H54 (cell line): ENCODE measurements at places on chromosomes 7 and 10.
A peak's percentile ranks its signal among the peaks of the same experiment; 100 is the strongest.

- DNase-seq, result peak; percentile 99
Measured at GRCh38 chr7:151113344-151114150, 27.3 kb downstream of the AGAP3 start.

- DNase-seq, result no peak
Measured at GRCh38 chr7:155758348-155758747, 53.9 kb downstream of the SHH start.

DNA sequence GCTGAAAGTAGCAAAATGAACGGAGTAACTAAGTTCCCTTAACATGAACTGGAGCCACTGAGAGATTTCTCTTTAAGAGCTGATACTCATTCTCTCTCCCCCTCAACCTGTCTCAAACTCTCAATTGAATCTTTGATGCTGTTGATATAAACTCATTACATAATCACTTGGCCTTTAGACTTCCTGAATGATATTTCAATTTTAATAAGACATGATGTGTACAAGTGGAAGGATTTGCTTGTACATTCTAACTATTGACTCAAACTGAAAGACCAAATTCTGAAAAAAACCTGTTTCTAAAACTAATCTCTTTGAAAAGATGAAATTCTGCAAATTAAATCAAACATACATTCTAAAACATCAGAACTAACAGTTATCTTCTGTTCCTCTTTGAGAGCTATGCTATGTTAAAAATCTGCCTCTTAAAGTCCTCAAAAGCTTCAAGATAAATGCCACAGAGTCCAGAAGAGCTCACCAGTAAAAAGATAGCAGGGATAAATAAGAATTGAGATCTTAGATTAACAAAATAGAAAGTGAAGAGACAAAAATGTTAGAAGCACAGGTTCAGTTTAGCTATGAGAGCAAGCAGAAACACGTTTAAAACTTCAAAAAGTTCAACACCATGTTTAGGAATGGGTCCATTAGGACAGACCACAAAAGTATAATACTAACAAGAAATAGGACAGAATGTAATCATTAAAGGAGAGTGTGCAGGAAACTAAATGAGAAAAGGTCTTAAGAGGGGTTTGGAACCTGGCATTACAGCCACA is 46.1 kb downstream of the TNPO3 start:
- no peak for DNase-seq

GRCh38 chr7:83655951-83656556 is 7.1 kb upstream of the SEMA3E start:
- no peak for DNase-seq

DNA sequence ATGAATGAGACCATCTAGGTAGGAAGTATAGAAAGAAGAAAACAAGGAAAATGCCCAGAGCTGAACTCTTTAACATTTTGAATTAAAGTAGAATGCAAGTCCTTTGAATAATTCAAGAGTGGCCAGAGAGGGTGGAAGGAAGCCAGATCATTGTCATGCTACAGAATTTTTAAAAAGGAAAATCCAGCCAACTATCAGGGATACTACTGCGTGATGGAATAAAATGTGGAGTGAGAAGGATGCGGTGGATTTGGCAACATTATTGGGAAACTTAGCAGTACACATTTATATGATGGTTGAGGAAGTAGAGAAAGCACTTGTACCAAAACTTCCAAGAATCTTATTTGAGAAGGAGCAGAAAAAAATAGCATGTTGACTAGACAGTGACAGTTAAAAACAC is 261.6 kb downstream of the GPR158 start:
- DNase-seq, result no peak

- DNase-seq, result no peak
Measured at GRCh38 chr10:4018054-4018511, 233.1 kb upstream of the KLF6 start.

GRCh38 chr7:15751191-15751701 is 64.8 kb upstream of the MEOX2 start:
- DNase-seq, result no peak

DNA sequence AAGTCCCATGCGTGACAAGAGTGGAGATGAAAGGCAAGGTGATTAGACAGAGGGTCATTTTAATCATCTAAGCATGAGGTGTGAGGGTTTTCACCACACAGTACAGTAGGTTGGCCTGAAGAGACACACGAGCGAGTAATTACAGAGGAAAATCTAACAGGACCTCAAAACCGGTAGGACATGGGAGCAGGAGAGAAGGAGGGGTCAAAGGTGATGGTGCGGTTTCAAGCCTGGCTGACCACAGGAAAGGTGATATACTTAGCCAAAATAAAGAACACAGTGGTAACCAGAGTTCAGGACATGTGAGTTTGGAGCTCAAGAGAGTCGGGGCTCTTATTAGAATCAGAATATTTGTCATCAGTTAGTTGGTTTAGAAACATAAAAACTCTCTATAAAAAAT is 20.0 kb downstream of the GLI3 start:
- DNase-seq, result no peak

DNA sequence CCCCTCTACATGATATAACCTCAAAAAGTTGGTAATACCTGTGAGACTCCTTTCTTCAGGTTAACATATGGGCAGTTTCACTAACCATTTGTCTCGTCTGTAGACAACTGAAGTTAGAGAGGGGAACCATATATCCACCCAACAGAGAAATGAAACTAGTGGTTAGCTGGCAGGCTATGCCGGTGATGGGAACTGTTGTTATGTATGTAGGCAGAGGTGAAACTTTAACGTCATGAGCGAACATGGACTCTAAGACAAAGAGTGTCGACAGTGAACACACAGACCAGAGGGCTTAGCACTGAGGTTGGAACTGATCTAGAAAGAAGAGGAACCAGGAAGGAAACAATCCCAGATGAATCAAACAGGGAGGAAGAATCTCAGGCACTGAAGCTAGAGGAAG is 112.4 kb downstream of the ELMO1 start:
- no peak for DNase-seq

GRCh38 chr10:12396567-12396966 is 47.2 kb downstream of the CAMK1D start:
- DNase-seq, result no peak

DNA sequence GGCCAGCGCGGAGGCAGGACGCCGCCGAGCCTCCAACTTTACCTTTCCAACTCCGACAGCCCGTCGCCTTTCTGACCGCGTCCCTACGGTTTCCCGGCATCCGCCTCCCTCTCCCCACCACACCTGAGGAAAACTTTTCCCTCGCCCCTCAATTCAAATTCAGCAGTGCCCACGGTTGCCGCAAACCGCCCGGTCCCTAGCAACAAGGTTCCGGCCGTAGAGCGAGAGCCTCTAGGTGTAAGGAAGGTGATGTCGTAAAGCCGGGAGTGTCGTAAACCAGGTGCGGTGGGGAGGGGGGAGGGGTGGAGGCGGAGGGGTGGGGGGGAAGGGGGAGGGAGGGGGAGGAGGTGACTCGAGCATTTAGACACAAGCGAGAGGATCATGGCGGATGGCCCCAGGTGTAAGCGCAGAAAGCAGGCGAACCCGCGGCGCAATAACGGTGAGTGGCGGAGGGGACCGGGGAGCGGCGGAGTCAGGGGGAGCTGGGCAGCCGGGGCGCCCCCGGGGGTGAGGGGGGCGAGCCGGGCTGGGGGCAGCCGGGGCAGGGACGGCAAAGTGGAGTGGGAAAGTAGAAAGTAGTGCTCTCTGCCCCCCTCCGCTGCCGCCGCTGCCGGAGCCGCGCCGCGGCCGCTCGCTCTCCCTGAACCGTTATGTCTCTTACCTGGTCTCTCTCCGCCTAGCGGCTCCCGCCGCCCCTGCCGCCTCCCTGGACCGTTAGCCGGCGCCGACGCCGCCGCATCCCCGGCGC is at the start of gene ZEB1:
Gene ZEB1, plus strand, starts transcription at position 363 of the 748 bp plus-strand sequence. Its CDS starts 19 bp downstream, at position 382.
- peak; percentile 40 for DNase-seq

DNA sequence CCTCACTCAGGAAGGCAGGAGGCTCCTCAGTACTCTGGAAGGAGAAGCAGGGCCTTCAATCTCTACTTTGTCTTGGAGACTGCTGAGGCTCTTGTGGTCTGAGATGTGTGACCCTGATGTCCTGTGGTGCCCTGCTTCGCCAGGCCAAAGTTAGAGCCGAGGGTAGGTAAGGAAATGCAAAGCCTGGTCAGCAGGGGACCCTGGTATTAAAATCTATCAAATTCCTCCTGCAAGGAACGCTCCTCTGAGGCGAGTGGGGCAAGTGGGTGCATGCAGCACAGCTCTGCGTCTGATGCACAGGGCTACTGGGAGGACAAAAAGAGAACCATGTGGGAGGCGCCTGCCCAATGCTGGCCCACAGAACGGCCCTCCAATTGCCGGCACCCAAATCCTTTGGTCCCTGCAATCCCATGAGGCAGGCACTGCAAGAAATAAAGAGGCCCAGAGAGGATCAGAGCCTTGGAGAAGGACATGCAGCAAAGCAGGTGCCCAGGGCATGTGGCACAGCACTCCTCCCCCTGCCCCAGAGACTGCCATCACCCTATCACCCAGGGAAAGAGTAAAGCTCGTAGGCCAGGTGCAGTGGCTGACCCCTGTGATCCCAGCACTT is 23.1 kb upstream of the ZMIZ1 start:
- DNase-seq, result no peak

DNA sequence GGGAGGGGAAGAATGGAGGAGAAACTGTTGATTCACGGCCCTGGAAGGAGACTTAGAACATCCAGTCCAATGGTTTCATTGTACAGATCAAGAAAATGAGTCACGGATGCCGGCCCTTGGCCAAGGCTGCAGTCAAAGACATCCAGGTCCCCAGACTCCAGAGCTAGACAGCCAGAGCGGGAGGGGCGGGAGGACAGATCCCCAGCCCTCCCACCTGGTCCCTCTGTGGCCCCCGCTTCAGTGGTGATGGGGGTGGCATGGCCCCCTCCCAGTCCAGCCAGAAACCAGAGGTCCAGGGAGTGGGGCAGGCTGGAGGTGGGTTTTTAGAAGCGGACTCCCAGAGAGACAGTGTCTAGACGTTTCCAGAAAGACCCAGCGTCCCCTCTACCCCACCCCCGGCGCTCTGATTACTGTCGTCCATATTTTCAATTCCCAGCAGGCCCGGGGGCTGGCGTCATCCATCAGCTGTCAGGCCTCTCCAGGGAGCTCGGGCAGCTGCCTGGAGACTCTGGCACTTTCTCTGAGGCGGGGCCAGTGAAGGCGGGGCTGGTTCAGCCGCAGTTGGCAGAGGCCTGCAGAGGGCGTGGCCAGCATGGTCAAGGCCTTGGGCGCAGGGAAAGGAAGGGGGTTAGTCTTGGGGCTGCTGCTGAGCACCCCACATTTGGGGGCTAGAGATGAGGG is 8.0 kb upstream of the HSPB1 start:
- DNase-seq, result peak; percentile 77

DNA sequence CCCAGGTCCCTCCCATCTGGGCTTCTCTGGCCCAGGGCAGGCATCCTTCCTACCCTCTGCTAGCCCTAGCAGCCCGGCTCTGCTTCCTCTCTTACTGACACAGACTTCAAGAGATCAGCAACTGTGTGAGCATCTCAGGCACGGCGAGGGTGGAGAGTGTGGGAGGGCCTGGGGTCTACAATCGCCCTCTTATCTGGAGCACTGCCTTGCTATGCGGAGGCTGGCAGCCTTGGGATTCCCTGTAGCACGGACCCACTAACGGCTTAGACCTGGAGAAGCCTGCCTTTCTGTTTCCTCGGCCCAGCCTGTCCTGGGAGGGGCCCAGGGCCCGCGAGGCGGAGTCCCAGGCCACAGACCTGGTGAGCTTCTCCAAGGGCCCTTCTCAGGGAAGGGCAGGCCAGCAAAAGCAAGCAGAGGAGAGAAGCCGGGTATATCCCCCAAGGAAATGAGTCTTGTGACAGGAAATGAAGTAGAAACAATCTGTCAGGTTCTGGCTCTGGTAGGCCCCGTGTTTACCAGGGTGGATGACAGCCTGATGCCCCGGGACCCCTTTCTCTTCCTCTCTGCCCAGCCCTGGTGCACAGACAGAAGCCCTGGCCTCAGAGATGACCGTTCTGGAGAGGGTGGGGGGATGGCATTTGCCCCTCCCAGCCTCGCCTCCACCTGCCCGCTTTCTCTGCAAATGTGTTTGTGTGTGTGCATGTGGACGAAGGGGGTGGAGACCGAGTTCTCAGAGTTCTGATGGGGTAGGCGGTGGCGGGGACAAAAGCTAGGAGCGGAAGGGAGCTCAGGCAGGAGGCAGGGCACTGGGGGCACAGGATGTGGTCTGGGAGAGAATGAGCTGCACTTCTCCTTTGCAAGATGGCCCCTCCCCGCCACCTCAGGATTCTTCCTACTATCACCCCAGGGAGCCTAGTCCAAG is 2.5 kb downstream of the LRCH4 start:
- DNase-seq, result no peak

DNA sequence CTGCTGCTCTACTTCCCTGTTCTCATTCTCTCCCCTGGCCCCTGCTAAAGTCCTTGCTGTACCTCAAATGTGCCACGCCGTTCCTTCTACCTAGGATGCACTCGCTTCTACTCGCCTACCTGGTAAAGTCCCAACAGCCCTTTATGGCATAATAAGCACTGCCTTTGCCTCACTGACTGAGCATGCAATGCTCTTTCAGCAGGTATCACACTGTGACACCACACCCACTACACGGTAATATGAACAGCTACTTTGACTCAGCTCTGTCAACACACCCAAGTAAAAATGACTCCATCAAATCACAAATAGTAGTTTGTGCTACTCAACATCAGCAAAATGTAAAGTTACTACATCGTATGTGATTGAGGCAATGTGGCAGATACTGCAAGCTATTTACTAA is 37.6 kb downstream of the FAM204A start:
- DNase-seq, result no peak

GRCh38 chr7:52669031-52669430 is 366.4 kb upstream of the POM121L12 start:
- DNase-seq, result no peak

GRCh38 chr7:129089521-129090212 is 34.8 kb upstream of the TNPO3 start:
- DNase-seq, result no peak

- DNase-seq, result no peak
Measured at GRCh38 chr10:71483885-71484751, 87.4 kb downstream of the CDH23 start.

DNA sequence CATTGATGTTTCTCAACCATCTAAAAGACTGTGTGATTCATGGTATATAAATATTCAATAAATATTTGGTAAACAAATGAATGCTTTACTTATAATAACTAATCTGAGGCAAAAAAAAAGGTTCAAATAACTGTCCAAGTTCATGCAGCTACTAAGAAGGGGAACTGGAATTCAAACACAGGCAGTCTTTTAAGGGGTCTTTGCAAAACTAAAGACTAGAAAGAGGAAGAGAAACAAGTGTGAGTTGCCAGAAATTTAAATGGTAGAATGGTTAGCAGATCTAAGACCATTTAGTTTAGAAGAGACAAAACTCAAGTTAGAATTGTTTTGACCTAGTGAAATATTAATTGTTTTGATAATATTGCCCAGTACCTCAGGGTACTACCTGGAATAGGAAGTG is 642.0 kb upstream of the LRRN3 start:
- DNase-seq, result no peak

- DNase-seq, result no peak
Measured at GRCh38 chr10:91033324-91033950, 112.5 kb upstream of the ANKRD1 start.

GRCh38 chr7:36735172-36735571 is 10.9 kb upstream of the AOAH start:
- no peak for DNase-seq

- peak; percentile 6 for DNase-seq
Measured at GRCh38 chr10:126640401-126640800, 30.1 kb downstream of the C10orf90 start.
